ENCODE measurements at places on chromosomes 1 and 21.
A peak's percentile ranks its signal among the peaks of the same experiment; 100 is the strongest.

DNA sequence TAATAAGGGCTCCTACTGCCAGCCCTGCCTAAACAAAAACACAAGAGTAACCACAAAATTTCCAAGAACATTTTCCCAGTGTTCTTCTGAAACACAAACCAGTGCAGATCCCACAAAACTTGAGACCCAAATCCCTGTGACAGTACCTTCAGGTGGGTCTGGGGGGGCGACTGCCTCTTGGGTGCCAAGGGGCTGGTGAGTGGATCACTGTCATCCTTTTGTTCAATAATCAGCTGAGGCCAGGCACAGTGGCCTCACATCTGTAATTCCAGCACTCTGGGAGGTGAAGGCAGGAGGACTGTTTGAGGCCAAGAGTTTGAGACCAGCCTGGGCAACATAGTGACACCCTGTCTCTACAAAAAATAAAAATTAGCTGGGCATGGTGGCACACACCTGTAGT, 87.6 kb downstream of the GLIS1 start:
- no peak for DNase-seq

DNA sequence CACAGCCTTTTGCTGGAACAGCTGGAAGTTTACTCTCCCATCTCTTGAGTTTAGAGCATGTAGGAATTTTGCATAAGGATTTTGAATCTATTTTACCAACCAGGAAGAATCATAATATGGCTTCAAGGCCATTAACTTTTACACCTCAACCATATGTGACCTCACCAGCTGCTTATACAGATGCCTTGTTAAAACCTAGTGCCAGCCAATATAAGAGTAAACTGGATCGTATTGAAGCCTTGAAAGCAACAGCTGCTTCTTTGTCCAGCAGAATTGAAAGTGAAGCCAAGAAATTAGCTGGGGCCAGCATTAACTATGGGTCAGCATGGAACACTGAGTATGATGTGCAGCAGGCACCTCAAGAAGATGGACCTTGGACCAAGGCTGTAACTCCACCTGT, 65.4 kb downstream of the CEP350 start:
- no peak for DNase-seq

DNA sequence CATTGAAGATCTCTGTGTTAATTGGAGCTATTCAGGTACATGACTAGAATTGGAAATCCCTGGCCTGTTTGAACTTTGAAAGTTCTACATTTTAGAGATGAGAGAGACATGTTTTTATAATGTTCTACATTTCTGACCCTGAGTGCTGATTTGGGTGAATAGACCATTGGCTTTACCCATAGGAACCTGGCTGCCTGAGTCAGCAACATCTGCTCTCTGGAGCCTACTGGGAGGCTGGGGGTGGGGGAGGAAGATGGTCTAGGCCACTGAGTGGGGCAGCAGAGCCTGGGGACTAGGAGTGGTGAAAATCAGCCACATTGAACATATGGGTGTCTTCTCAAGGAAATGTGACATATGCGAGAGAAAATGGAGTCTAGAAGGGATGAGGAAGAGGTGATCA, 1.4 kb upstream of the VANGL1 start:
- DNase-seq, result no peak

GRCh38 chr1:11567244-11568065, 86.8 kb downstream of the FBXO2 start:
- no peak for DNase-seq

DNA sequence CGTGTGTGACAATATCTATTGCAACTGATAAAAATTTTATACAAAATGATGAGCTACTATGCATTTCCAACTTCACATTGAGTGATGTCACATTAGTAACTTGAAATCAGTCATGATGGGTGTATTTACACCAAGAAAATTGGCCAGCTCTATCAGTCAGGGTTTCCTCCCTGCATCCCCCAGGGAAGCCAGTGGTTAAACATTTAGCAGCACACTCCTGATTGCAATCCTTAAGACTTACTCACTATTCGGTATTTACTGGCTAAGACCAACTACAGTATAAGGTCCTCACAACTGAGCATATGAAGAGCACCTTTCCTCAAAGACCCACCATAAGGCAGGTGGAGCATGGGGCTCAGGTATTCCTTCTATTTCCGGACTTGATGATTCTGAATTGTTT, 41.3 kb upstream of the PTGFRN start:
- DNase-seq, result no peak

DNA sequence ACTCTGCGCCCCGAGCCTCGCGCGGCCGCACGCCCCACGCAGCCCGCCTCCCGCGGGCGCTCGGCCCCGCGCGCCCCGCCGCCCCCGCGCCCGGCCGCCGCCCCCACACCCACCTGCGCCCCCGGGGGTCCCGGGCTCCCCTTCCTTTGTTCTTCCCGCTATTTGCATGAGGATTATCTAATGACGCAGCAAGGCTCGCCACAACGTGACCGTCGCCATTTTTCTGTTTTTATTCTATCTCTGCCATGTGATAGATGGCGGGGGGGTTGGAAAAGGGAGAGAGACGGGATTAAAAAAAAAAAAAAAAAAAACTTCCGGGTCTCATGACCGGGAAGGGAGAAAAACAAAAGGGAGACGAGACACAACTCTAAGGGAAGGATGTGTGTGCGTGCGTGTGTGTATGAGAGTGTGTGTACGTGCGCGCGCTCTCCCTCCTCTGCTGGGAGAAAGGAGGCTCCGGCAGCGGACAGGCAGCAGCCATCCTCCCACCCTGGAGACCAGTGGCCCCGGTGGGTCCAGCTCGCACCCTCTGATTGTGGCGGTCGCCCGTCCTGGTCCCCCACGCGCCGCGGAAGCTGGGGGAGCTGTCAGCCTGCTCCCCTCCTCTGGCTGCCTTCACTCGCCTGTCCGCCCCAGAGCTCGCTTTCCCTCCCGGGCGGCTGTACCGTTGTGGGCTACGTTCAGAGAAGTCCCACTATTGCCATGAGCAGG, 80.4 kb upstream of the AK4 start:
- peak; percentile 78 for DNase-seq

All from CMK (cell line).